ENCODE measurements at places on chromosomes 11 and 22. TPM values are rescaled to one million over a fixed set of nuclear protein-coding genes. Genes with fewer than 3 reads are reported as not detected.

DNA sequence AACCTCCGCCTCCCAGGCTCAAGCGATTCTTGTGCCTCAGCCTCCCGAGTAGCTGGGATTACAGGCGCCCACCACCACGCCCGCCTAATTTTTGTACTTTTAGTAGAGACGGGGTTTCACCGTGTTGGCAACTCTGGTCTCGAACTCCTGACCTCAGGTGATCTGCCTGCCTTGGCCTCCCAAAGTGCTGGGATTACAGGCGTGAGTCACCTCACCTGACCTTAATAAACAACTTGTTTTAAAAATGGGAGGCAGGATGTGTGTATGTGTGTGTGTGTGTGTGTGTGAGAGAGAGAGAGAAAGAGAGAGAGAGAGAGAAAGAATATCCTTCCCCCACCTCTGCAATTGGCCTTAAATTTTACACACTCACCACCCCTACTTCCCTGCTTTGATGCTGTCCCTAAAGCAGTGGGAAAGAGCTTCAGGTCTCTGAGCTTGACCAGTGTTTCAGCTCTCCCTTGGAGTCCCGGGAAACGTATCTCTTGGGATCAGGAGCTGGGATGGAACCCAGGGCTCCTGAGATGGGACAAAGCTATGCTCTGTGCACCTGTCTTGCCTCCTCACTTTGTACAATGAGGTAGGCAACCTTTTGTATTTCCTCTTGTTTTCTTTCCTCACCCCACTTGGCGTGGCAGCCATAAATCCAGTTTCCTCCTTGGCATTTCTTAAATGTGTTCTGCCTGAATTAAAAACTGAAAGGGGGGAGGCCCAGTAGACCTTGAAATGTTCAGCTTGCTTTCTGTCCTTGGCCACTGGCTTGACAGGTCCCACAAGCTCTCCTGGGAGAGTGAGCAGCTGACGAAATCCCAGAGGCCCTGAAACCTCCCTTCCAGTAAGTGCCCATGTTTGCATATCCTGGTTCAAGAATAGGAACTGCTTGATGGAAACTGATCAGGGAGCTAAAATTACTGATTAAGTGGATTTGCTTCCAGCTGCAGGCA lies 17.8 kb upstream of the XBP1 start:
- no peak for DNase-seq

- DNase-seq: no peak
Measured at GRCh38 chr11:14789879-14790484, 102.0 kb downstream of the CYP2R1 start.

GRCh38 chr11:96260067-96260511 lies 82.9 kb downstream of the MAML2 start:
- DNase-seq: no peak

GRCh38 chr11:83569134-83569805 lies 283.1 kb upstream of the CCDC90B start:
- no peak for DNase-seq

DNA sequence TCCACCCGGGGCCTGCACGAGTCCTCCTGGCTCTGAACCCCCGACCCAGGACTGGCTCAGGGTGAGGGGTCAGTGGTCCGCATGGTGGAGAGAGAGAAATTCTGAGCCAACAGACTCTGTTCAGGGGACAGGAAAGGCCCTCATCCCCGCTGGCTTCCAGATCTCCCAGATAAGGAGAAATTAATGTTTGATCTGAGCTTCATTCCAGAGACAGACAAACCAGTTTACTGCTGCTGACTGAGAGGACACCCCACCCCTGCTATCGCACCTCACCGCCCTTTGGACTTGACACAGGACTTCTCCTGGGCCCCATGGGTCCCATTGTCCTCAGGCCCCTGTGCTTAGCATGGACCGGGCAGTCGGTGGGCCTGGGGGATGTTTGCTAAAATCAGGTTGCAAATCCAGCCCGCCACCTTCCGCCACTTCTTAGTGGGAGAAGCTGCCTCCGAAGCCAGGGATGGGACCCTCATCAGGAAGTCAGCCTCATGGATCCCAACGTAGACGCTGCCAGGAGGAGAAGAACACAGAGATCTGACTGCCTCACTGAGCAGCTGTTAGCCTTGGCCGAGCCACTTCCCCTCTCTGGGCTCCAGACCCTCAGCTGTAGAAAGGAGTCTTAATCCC lies 11.2 kb upstream of the UPK3A start:
- no peak for DNase-seq

DNA sequence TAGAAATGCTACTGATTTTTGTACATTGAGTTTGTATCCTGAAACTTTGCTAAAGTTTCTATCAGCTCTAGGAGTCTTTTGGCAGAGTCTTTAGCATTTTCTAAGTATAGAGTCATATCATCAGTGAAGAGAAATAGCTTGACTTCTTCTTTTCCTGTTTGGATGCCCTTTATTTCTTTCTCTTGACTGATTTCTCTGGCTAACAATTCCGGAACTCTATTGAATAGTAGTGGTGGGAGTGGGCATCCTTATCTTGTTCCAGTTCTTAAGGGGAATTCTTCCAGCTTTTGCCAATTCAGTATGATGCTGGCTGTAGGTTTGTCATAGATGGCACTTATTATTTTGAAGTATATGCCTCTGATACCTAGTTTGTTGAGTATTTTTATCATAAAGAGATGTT lies 197.7 kb downstream of the AASDHPPT start:
- DNase-seq: no peak

- no peak for DNase-seq
Measured at GRCh38 chr22:44532552-44532951, 34.5 kb upstream of the RTL6 start.

DNA sequence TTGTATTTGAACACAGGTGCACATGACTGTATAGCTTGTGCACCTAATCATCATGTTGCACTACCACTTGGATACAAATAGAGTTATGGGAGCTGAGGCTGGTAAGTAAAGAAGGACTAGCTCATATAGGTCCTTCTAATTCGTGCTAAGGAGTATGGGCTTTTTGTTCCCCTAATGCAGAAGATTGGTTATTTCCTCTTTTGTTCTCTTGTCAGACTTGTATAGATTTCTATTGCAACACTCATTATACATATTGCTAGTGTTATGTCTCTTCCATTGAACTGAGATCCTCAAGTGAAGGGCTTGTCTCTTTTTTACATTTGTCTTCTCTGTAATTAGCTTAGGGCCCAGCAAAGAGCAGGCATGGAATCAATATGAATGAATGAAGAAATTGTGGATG lies 54.1 kb upstream of the ARHGAP20 start:
- no peak for DNase-seq

- DNase-seq: no peak
Measured at GRCh38 chr11:64482588-64482987, 108.4 kb upstream of the SLC22A12 start.

DNA sequence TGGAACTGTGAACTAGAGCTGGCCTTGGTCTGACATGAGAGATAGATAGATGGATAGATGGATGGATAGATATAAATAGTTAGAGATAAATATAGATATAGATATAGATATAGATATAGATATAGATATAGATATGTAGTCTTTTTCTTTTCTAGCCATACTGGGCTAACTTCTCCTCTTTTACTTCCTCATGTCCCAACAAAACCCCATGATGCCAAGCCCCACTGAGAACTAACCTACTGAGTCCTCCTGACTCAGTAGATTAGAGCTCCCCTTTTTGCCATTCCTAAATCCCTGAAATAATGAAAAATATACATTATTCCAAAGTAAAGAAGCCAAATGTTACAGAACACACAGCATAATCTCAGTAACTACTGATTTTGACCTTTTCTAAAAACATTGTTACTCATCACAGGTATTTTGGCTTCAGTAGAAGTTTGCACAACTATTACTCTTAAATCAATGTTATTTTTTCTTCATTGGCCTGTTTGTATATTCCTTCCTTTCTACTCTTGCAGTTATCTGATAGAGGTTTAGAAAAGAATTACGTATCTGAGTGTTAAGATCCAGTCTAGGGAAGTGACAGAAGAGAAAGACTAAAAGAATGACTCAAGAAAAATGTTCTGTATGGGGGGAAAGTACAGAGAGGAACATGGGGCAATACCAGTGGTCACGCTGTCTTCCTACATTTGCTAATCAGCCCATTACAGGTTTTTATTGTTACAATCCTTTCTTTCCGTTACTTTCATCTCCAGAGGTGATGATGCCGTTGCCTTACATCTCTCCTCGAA lies 6.0 kb upstream of the OR10D3 start:
- no peak for DNase-seq

DNA sequence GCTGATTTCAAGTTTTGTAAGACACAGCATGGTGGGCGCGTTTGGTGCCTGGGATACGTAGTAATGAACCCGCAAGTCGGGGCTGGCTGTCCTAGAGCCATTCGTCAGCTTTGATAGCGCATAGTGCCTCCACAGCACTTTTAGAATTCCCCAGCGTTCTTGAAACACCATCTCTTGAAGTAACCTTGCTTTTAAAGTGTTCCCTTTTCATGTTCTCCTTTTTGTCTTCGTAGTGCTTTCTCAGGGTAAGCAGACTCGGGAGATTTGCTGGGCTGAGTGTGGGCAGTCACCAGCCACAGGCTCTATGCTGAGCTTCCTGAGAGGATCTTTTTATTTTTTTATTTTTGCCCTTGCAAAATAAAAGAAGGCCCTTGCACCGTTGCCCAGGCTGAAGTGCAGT lies 39.6 kb upstream of the CTTN start:
- DNase-seq: no peak

DNA sequence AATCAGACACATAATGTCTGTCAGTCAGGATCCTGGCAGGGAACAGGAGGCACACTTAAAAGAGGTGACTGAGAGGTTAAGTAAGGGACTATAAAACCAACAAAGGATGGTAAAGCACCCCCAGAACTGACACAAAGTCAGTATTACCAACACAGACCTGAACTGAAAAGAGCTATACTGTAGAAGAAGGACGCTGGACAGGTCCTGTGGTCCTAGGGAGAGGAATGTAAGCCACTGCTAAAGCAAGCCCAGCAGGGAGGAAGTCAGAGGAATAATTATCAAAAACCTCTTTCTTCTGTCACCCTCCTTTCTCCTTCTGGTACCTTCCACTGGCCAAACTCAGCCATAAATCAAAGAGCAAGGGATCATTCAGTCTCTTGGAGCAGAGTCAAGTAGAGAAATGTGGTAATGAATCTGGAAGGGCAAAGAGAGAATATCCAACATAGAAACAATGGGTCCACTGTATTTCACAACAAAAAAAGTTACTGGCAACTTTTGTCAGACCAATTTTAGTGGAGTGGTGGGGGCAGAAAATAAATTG lies 33.4 kb upstream of the ANGPTL5 start:
- DNase-seq: no peak

GRCh38 chr22:46367707-46368191 lies 32.2 kb downstream of the TRMU start:
- no peak for DNase-seq

DNA sequence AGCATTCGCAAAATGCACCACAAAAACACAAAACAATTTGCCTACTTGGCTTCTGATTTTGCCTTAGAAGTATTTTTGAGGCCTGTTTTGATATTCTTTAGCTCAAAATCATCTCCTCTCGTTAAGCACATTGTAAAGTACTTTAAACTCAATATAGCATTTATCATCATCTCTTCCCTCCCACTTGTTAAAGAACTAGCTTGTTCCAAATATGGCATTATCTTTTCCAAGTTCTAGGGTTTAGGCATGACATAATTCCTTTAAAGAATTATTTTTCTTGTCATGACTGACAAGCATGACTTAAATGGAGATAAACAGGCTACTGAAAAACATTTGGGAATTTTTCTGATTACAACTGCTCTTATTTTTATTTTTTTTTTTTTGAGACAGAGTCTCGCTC lies 21.3 kb downstream of the CELF1 start:
- no peak for DNase-seq

- no peak for DNase-seq
Measured at GRCh38 chr22:46373159-46373558, 37.6 kb downstream of the TRMU start.

DNA sequence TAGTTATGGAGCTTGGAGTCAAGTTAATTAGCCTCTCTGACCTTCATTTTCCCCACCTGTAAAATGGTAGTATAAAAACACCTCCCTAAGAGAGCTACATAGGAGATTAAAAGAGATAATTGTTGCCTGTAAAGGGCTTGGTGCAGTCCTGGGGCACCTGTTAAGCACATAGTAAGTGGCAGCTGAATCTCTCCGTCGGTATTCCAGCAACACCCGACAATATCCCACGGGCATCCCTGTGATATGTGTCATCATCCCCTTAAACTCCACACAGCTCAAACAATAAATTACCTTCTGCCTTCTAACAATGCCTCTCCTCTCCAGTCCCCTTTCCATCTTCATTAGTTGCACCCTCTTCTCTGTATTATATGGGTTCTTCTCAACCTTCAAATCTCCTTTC lies 121.5 kb downstream of the C11orf91 start:
- no peak for DNase-seq

GRCh38 chr11:9990221-9990973 lies 303.6 kb downstream of the SBF2 start:
- DNase-seq: no peak

DNA sequence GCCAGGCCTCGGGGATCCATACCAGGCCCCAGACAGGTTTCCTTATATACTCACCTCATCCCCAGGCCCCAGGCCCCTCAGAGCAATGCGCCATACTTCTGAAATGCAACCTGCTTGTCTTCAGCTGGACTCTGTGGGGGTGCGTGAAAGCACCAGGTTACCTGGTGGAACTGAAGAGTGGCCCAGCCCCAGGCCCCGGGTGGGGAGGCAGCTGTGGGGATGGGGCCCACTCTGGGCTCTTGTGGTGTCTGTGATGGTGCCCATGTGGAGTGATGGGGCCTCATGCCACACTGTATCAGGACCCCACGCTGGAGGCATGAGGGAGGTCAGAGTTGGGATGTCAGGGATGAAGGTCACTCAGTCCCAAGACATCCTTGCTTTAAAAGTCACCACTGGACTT lies 999.0 kb downstream of the BRD1 start:
- no peak for DNase-seq

DNA sequence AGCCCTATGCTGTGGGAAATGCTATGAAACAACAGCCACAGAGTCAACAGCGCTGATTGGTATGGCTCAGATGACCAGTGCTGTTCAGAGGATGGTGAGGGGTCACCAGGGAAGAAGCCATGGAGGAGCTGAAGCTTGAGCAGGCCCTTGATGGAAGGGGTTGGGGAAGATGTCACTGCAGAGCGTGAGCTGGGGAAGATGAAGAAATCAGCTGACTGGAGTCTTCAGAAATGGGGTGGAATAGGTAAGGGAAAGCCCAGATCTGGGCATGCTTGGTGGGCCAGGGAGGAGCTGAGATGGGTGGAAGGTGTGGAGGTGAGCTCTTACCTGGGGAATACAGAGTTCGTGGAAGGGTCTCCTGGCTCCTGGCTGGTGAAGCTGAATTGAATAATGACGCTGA lies 105.4 kb upstream of the PLET1 start:
- DNase-seq: no peak

Gene PATE4
- not detected for total RNA-seq

Gene PNPLA5
- total RNA-seq: not detected

Gene OVOL1
- total RNA-seq: 12.5 TPM

Gene MCAM
- 660 TPM for total RNA-seq

Gene MICALL1
- total RNA-seq: 74.8 TPM

Gene VSIG10L2
- not detected for total RNA-seq

Gene RTN4RL2
- not detected for total RNA-seq

Gene KRTAP5-10
- total RNA-seq: not detected

Gene MRGPRE
- total RNA-seq: not detected

Gene TBX10
- total RNA-seq: not detected
